ENCODE measurements at places on chromosomes 2 and 18.

DNA sequence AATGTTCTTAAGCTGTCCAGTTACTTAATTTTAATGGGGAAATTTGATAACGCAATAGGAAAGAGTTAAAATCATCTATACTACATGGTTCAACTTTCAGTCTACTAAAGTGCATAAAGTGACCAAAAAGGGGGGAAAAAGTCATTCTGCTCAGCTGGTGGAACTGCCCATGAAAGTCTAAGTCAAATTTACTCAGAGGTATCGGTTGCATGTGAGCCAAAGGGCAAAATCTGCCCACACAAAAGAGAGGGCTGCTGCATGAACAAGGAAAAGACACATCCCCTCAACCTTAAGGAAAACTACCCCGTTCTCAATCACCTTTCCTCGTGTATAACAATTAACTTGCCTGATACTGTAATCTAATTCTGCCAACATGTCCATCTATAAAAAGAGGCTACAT, 126.1 kb downstream of the TCF4 start:
- no peak for DNase-seq

- DNase-seq, result peak; percentile 78
Measured at GRCh38 chr2:164145093-164145987, 409.5 kb upstream of the FIGN start.

GRCh38 chr18:31901063-31901462, 41.9 kb downstream of the TRAPPC8 start:
- no peak for DNase-seq

- no peak for DNase-seq
Measured at GRCh38 chr2:152415231-152415642, 80.3 kb downstream of the FMNL2 start.

- no peak for DNase-seq
Measured at GRCh38 chr2:121233486-121234110, 51.4 kb downstream of the TFCP2L1 start.

All from HS-5 (cell line).